ENCODE measurements at places on chromosomes 5 and 9.

DNA sequence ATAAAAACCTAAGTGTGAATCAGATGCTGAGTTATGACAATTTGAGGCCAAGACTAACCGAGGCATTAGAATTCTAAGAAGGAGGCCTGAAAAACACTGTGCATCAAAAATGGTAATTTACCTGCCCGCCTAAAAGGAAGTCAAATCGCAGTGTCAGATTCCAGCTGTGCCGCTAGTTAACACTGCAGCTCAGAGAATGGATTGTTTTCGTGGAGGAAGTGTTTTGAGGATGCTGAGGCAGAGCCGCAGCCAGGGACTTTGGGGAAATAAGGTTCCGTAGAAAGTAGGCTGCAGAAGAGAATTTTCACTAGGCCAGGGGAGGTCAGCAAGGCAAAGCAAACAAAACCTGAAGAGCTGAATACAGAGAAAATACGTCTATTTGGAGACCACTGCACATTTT lies 226.4 kb upstream of the ISL1 start:
- DNase-seq, result no peak

DNA sequence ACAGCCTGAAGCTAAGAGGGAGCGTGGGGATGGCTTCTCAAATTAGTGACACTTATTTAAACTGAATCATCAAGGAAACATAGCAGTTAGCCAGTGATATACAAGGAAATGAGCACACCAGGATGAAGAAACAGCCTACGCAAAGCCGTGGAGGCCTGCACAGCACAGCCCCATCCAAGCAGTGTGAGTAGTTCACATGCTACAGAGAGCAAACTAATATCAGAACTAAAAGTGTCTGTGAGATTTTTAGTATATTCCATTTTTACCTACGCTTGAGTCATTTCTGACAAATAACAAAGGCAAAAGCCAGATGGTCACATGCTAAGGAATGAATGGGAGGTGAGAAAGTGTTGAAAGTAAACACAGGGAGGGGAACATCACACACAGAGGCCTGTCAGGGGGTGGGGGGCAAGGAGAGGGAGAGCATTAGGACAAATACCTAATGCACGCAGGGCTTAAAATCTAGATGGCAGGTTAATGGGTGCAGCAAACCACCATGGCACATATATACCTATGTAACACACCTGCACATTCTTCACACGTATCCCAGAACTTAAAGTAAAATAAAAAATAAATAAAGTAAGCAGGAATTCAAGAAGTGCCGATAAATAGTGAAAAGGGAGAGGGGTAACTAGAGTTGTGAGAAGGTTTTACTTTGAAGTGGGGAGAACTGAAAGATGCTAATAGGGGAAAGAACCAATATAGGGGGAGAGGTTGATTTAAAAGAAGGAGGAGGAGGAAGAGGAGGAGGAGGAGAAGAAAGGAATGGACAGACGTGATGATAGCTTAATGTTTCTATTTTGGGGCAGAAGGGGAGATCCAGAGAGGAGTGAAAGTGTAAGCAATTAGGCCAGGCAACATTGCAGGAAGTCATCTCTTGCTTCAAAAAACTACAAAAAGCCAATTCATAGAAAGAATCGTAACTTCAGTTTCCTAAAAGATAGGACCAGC lies 100.9 kb upstream of the PTGER4 start:
- DNase-seq, result no peak

DNA sequence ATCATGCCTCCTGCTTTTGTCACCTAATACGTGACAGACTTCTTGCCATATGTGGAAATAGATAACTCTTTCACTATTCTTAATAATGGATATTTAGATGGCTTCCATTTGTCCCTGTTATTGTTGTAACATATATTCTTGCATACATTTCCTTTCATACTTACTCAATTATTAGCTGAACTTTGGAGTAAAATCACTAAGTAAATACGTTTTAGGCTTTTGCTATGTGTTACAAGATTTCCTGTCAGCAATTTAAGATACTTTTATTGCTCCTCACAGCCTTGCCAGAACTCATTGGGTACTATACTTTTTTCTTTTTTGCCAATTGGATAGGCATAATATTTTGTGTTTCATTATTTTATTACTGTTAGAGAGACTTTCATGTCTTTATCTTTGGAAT lies 26.9 kb downstream of the CCNH start:
- DNase-seq, result no peak

GRCh38 chr9:109043578-109043977 lies 30.3 kb upstream of the CTNNAL1 start:
- no peak for DNase-seq

GRCh38 chr9:128053560-128053959 lies 13.6 kb downstream of the NAIF1 start:
- no peak for DNase-seq

- DNase-seq, result peak; percentile 81
Observed at GRCh38 chr9:469672-470551, 255.2 kb downstream of the DOCK8 start.

DNA sequence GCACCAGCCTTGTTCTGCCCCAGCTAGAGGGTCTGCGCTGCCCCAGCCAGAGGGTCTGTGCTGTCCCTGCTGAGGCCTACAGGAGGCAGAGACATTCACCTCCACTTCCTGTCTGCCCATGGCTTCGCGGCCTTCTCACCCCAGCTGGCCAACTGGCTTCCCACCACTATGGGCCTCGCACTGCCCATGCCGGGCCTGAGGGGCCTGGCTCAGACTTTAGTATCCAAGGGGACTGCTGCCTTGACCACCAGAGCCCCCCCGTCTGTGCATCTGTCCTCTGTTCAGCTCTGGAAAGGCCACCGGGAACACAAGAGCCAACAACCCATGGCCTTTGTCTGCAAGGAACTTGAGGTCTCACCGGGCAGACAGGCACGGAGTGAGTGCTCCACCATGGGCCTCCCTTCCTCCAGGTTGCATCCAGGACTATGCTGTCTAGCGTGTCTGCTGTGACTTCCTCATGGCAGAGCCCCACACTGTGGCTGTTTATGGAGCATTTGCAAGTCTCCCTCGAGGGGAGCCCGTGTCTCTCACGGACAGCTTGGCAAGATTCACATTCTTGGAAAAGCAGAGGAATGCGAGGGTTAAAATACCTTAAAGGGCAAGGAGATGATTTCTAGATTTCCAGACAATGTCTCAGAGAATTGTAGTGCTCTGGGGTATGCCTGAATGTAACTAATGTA lies 1.7 kb downstream of the DCANP1 start:
- DNase-seq, result no peak

GRCh38 chr5:171906703-171907590 lies 99.5 kb downstream of the FBXW11 start:
- DNase-seq, result no peak

DNA sequence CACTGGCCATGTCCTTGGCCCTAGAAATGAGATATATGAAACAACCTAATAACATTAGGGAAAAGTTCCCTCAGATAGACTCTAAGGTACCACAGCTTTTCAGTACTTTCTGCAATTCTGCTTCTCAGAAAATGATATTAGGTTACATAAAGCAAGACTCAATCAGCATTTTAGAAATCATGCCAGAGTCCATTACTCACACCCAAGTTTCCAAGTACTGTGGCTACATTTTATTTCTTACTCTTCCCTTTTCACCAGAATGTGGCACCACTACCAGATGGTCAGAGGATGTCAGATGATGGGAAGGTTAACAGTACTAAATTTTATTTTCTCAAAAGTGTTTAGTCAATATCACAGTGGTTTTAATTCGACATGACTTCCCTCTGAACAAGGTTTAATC lies 217.2 kb downstream of the MLLT3 start:
- DNase-seq, result no peak

GRCh38 chr5:110018509-110018908 lies 328.8 kb downstream of the MAN2A1 start:
- DNase-seq, result no peak

DNA sequence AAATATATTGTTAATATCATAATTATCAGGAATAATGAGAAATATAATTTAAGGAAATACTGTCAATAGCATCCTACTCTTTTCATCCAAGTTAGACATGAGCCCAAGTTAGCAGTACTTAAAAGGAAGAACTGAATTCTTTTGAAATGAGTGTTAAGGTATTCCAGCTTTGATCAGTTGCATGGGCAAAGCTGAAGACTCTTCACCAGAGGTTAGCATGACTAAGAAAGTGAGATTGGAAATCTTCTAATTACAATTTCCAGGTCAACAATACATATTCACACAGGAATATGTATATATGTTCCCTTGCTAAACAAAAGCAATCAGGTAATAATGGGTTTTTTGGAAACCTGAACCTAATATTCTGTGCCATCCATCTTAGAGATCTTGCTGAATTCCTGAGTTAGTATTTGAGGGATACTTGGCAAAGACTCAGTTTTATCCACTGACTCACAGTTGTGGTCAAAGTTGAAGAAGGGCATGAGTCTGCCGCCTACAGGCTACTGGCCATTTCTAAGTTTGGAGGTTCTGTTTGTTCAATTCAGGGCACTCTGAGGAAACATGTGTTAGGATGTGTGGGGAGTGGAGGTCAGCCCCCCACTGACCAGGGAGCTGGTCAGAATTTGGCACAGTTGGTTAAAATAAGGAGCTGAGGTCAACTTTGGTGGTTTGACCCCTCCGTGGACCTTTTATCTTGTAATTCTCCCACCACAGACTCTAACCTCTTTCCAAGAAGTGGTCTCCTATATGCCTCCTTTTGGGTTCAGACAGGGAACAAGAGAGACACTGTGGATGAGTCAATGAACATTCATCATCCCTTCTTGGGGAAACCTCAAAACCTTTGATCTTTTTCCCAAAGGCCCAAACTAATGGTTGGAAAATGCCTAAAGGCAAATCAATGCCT lies 118.3 kb downstream of the PIK3R1 start:
- DNase-seq, result no peak

DNA sequence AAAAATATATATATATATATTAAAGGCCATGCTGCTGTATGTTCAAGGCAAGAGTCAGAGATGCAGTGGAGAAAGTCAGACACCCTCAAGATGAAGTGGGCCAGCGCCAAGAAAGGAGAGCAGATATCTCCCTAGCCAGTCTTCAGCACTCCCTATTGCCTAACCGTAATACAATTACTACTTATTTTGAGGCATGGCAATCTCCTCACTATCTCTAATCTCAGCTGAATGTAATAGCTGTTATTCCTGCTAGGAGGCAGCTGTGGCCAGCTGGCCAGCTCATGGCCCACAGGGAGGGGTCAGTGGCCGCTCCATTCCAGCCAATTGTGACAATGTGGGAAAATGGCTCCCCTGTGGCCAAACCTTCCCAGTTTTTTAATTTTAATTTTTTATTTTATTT lies 87.5 kb upstream of the FBXW11 start:
- DNase-seq, result no peak

DNA sequence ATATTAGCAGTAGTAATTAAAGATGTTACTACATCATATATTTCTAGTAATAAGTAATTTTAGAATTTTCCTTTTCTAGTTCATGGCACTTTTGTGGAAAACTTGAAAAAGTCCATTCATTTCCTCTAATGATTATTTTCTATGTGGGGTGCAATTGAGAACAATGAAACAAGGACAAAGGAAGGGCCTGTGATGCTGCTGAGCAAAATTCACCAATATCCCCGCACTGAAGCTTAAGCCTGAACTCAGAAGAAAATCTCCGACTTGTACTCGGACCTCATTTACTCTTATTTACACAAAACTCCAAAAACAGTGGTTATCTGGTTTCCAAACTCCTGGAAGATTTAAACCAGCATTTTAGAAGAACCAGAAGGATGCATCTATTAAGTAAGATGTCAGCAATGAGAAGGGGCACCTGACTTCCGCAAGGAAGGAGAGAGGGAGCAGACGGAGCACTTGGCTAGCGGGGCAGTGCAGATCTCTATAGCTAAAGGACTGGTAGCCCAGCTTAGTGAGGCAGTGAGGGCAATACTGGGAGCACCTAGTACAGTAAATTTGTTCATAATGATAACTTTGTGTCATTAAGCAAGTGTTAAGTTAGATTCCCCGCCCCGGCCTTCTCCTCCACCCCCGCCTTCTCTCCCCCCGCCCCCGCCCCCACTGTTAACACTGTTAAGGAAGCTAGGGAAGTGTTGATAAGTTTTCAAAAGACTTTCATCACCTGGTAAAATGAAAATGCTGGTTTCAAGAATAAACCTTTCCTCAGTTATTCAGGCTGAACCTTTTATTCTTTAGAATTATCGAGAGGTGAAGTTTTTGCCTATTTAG lies 123.3 kb downstream of the ZSWIM6 start:
- no peak for DNase-seq

DNA sequence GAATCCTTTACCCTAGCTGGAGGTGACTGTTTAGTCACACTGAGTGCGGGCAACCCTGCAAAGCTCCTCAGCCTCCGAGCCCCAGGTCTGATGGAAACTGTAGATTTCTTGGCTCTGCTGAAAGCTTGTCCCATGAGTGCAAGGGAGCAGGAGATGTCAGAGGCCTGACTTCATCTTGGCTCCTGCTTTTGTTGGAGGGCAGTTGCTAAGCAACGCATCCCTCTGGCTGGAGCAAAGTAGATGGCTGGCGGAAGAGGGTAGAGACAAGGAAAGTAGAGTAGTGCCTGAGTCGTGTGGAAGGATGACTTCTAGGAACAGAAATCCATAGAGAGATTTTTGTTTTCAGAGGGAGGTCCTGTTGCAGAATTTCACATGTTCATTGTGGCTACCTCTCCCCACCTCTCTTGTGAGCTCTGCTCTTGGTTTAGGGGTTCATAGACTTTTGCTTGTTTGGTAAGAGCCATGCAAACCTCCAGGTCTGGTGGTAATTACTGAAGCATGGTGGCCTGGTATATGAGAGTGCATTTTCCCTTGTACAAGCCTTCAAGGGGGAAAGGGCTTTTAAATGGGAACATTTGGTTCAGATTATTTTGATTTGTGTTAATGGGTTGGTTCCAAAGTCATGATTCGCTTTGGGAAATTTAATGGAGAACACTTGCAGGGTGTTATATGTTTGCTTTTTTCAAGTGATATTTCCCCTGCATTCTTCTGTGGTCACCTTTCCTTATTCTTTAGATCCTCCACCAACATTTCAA lies 71.5 kb downstream of the ARHGAP26 start:
- DNase-seq, result no peak

DNA sequence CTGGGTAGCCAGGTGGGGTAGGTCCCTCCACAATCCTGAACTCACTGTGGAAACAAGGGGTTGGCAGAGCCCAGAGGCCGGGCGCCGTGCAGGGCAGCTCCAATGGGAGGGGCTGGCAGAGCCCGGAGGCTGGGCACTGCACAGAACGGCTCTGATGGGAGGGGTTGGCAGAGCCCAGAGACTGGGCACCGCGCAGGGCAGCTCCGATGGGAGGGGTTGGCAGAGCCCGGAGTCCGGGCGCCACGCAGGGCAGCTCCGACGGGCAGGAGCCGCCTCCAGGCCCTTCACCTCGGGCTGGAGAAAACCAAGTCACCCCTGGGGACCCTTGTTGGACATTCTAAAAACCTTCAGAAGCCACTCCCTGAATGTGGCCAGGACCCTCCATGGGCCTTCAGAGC lies 9.3 kb downstream of the NACC2 start:
- DNase-seq, result peak; percentile 83

GRCh38 chr5:10607666-10608073 lies 43.8 kb downstream of the ANKRD33B start:
- DNase-seq, result no peak

Data from frontal cortex (tissue), 4 donors.